ENCODE measurements at places on chromosomes 5 and 9.

DNA sequence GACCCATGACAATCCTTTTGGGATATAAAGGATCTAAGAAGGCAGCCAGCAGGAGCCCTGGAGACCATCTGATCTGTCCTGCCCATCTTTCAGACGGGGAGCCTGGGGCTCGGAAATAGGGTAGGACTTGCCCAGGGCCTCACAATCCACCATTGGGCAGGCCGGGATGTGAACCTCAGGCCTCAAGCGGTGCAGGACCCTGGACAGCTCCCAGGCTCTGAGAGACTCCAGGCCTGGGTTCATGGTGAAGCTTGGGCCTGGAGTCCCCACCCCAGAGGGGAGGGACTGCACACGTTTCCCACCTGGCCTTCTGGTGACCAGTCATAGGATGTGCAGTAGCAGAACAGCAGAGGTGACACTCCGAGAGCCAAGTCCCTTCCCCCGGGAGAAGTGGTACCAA, 36.6 kb upstream of the RAPGEF1 start:
- no peak for DNase-seq

- no peak for DNase-seq
Measured at GRCh38 chr9:94801234-94801633, 74.7 kb downstream of the AOPEP start.

GRCh38 chr5:51202161-51202560, 181.1 kb upstream of the ISL1 start:
- peak; percentile 20 for DNase-seq

DNA sequence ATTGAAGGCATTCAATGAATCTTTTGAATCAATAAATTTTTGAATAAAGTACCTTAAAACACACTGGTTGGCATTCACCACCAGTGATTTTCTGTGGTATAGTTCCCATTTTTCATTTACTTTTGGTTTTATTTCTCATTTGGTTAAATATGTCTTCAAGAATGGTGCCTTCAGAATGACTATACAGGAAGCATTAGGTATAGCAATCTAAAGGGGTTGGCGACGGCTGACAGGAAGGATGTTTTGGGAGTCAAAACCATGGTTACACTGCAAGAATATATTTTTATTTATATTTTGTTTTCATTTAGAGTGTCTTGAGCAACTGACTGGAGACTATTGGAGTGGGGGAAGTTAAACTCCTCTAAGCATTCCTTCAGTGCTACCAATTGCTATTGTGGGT, 235.7 kb downstream of the HTR1A start:
- no peak for DNase-seq

- no peak for DNase-seq
Measured at GRCh38 chr9:116090030-116090770, 63.4 kb upstream of the PAPPA start.

DNA sequence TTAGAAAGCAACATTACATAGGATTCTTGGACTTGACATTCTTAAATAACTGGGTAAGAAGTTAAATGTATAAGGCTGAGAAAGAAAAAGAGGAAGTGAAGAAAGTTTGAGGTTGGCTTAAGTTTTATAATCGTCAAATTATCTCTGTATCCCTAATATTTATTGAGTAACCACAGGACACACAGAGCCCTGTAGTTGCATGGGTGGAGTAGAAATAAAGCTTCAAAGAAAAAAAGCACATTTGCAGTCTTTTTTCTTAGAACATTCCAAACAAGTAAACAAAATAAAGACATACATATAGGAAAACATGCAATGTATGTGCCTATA, 137.0 kb downstream of the CCDC192 start:
- DNase-seq: no peak

- DNase-seq: no peak
Measured at GRCh38 chr5:165304193-165304827, 1798.9 kb downstream of the MAT2B start.

Data from cerebellar cortex (tissue), 1 donor.